ENCODE measurements at places on chromosomes 3 and 15.
A peak's percentile ranks its signal among the peaks of the same experiment; 100 is the strongest.

GRCh38 chr3:105427332-105427731 is 60.6 kb downstream of the ALCAM start:
- no peak for DNase-seq

DNA sequence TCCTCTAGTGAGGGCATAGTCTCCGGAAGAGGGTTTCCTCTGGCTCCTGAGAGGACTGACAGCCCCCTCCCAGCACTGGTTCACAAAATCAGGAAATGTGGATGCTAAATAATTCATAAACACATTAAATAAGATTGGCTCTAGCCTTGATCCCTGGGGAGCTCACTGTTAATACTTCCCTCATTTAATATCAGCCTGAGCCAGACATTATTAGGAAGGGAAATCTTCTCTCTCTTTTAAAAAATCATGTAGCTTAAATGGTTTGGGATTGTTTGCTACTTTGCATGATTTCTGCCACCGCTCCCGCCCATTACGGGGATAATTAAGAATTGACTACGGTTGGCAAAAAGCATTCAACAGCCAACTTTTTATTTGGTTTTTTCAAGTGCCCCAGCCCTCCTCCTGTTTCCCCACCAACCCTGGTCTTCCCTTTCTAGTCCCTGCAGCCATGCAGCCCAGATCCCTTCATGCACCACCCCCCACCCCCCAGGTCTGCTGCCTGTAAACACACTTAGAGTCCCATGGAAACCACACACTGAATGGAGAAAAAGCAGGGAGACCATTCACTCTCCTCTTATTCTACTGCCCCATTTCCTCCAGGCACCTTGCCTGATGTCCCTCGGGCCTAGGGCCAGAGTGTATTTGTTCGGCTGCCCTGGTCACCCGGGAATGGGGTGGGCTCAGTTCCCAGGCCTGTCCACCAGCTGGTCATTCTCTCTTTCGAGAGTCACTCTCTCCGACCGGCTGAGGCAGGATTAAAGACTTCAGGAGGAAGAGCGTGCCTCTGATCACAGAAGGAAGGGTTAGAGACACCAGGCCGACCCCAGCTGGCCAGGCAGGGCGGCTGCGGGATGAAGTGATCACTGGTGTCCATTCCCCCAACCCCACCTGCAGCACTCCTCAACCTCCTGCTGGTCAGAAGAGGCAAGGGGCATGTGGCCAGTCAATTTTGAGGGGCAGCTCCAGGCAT is 45.1 kb downstream of the SEMA5B start:
- no peak for DNase-seq

- no peak for DNase-seq
Observed at GRCh38 chr3:11029948-11030347, 37.4 kb downstream of the SLC6A1 start.

GRCh38 chr3:195442573-195443390 is at the start of gene ACAP2:
Gene ACAP2, minus strand, starts transcription at chr3:195443020. Its CDS starts 173 bp downstream, at chr3:195442847.
- peak; percentile 98 for DNase-seq

DNA sequence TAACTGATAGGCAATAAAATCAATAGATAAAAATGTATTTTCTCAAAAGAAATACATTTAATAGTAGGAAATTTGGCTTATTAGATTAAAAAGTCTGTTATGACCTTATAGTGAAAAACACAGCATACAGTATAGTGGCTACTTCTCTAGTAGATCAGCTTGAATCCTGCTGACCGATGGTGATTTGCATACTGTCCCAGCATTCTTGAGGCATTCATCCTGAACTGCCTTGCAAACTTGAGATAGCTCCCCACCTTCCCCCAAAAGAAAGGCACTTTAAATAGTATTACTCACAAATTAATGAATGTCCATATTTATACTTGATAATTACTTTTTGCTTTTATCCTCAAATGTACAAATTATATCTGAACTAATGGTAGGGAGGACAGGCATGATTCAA is 6.7 kb downstream of the CHMP2B start:
- no peak for DNase-seq

DNA sequence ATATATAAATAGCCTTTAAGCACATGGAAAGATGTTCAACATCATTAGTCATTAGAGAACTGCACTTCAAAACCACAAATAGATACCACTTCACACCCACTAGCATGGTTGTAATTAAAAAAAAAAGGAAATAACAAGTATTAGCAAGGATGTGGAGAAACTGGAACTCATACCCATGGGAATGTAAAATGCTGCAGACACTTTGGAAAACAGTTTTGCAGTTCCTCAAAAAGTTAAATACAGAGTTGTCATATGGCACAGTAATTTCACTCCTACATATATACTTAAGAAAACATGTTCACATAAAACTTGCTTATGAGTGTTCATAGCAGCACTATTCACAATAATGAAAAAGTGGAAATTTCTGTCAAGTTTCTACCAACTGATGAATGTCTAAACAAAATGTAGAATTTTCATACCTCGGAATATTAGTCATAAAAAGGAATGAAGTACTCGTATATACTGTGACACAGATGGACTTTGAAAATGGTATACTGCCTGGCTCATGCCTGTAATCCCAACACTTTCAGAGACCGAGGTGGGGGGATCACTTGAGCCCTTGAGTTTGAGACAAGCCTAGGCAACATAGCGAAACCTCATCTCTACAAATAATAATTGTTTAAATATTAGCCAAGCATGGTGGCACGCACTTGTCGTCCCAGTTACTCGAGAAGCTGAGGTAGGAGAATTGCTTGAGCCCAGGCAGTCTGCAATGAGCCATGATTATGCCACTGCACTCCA is 28.1 kb downstream of the BCL2A1 start:
- no peak for DNase-seq

- no peak for DNase-seq
Observed at GRCh38 chr3:19074257-19074900, 73.9 kb upstream of the KCNH8 start.

- no peak for DNase-seq
Observed at GRCh38 chr3:115800489-115801075, 177.3 kb downstream of the GAP43 start.

- DNase-seq, result no peak
Observed at GRCh38 chr3:59374091-59374817, 324.4 kb upstream of the CFAP20DC start.

GRCh38 chr3:12984023-12984823 is 89.0 kb downstream of the IQSEC1 start:
- no peak for DNase-seq

DNA sequence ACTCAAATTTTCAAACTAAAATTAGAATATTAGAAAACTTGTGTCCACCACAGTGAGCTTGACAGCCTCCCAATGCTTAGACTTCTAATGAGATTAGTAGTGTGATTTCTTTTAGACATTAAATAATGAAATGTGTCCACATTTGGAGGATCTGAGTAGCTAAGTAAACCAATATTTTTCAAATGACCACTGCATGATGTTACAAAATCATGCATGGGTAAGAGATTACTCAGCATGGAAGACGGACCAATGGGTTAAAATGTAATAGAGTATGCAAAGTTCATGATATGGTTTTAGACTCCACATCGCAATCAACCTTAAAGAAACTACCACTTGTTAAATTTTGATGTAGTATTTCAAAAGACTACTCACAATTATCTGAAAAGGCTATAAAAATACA is 130.6 kb downstream of the IMPG2 start:
- DNase-seq, result no peak

DNA sequence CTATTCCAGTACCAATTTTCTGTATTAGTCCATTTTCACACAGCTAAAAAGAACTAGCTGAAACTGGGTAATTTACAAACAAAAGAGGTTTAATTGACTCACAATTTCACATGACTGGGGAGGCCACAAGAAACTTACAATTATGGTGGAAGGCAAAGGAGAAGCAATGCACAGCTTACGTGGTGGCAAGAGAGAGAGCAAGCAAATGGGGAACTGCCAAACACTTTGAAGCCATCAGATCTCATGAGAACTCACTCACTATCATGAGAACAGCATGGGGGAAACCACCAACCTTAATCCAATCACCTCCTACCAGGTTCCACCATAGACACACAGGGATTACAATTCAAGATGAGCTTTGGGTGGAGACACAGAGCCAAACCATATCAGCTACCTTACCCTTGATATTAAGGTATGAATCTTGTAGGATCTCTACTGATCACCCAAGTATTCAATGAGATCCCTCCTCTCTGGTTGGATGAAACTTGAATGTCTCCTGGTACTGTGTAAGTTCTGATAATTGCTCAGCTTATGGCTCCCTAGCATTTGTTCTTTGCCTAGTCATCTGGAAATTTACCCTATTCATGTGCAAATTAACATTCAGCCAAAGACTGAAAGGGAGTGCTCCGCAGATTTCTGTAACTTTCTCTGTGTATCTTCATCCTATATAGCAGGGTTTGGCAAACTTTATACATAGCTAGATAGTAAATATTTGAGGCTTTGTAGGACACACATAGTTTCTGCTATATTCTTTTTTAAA is 38.9 kb downstream of the MYL3 start:
- DNase-seq, result no peak

DNA sequence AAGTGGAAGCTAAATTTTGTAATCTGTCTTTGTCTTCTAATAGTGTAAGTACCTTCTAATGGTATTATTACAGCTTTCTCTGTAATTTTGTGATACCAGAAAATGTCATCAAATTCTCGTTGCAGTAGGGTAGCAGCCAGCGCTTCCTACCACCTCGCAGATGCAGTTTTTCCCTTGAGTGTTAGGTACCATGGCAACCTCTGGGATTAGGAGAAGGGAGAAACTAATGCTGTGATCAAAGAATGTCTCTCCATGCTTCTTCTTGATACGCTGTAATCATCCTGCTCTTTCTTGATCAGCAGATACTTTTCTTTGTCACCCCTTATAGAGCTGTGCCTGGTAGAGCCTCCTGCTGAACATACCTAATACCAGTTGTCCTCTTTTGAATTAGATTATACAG is 27.7 kb downstream of the SRP14 start:
- DNase-seq, result no peak

- DNase-seq, result no peak
Observed at GRCh38 chr3:58638591-58638990, 28.0 kb downstream of the FAM3D start.

DNA sequence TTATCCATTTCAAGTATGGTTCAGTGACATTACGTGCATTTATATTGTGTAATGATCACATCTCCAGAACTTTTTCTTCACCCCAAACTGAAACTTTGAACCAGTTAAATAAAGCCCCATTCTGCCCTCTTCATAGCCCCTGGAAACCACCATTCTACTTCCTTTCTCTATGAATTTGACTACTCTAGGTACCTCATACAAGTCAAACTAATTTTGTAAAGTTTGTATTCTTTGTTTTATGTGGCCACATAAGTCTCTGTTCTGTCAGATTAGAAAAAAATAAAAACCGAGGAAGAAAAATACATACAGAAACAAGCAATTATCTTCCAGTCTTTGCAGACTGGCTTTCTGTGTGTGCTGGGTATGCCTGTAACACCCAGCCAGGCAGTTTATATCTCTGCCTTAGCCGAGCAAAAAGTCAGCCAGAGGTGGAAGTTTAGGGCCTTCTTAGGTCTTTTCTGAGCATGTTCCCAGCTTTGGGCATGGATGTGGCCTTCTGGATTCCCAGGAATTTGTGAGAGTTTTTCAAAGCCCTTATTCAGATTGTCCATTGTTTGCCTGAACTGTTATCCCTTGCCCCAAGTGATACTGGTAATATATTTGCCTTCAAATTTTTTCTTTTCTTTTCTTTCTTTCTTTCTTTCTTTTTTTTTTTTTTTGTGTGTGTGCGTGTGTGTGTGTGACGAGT is 6.0 kb upstream of the GRAMD1C start:
- no peak for DNase-seq

All from stimulated activated CD8-positive, alpha-beta memory T cell treated with anti-CD3 and anti-CD28 coated beads, Interleukin-2, amount 100 ng/mL, for 1 hour (primary cell).